ENCODE measurements at places on chromosomes 3 and 15.

DNA sequence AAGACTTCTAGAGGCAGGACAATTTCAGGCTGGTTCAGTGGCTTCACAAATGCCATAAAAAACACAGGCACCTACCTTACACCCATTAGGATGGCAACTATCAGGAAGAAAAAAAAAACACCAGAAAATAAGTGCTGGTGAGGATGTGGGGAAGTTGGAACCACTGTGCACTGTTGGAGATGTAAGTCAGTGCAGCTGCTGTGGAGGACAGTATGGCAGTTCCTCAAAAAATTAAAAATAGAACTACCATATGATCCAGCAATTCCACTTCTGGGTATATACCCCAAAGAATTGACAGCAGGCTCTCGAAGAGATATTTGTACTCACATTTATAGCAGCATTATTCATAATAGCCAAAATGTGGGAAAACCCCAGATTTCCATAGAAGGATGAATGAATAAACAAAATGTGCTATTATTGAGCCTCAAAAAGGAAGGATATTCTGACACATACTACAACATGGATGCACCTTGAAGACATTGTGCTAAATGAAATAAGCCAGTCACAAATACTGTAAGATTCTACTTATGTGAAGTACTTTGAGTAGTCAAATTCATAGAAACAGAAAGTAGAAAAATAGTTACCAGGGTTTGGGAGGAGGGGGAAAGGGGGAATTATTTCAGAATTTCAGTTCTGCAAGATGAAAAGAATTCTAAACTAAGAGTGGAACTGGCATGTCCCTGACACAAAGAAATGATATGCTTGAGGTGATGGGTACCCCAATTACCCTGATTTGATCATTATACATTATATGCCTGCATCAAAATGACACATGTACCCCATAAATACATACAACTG, 40.9 kb downstream of the NR1D2 start:
- DNase-seq, result no peak

GRCh38 chr15:41970456-41970855, 1.9 kb downstream of the EHD4 start:
- no peak for DNase-seq

DNA sequence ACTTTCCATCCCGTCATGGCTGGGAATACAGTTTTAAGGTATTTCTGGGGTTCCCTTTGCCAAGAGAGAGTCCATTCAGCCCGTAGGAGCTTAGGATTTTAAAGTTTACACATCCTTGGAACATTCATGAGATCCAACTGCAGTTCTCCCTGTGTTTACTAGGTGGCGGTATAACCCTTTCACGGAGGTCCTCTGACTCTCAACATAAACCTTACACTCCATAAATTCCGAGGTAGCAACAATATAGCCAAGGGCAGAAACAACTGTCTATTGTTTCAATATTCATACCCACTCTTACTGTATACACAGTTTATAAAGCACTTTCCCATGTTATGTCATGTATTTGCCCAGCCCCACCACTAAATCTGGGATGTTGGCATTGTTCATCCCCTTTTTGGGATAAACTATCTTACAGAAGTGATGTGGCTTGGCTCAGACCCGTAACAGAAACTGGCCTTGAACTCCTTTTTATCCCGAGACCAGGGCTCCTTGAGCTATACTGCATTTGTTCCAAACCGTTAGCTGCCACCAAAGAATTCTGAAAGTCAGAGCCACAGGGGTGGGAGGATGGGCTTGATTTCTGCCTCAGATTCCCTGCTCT, 69.2 kb upstream of the COL6A5 start:
- DNase-seq, result peak; percentile 61

DNA sequence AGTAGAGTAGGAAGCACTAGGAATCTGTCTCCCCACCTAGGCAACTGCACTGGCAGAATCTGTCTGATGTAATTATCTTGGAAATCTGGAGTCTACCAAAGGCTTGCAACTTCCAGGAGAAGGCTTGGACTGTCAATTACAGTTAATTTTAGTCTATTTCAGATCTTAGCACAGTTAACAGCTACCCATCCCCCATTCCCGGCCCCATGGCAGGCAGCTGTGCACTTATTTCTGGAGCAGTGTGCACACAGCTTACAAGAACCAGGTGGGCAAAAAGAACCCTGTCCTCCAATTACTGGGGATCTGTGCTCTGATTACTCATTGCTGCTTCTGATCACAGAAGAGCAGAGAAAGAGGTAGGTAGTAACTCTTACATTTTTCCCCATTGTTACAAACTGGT, 12.3 kb upstream of the CDAN1 start:
- DNase-seq, result no peak

DNA sequence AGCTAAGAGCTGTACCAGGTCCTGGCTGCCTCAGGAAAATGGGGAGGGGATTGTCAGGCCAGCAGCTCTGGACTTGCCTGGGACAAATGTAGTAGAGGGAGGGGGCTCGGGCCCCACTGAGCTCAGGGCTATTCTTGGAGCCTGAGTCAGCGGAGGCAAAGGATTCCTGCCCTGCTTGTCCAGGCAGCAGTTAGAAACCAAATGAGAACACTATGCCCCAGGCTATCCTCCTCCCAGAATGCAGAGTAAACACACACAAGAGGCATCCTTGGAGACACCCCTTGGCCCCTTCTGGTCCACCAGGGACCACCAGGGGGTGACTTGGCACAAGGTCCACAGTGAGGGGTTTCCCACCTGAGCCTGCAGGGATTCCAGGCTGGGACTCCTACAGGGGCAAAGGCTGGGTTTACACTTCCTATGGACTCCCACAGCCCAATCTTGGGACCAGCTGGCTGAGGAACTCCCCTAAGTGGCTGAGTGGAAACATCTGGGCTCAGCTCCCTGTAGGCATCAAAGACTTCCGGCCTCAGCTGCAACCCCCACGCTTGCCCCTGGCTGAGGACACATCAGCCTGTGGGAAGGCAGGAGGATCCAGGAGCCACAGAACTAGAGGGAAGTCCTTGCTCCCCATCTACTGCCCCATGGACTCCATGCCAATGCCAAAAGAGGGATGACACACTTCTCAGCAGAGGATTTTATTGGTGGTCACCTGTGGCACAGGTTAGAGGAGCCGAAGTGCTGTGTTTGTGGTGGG, 3.4 kb upstream of the COL7A1 start:
- DNase-seq, result peak; percentile 94

DNA sequence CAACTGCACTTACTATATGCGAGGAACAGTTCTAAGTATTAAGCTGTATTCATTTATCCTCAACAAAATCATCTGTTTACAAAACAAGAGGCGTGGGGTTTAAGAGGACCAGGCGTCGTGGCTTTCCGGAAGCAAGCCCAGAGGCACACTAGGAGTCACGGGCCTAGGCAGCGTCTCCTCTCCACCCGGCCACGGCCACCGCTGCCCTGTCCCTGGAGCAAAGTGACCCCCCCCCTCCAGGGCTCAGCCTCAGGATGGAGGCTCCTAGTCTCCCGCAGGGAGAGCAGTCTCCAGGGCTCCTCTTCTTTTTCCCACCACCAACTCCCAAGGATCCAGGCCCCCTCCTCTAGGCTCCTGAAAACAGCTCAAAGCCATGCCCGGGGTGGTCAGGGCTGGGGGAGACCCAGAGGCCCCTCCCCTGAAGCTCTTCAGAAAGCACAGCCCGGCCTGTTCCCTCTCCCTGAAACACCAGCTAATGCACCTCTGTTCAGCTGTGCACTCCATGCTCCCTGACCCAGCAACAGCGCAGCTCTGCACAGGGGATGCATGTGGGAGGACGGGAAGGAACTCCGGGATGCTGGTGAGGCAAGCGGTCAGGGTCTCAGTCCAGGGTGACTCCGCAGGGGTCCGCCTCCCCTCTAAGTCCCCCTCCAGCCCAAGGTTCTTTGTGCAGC, 16.8 kb downstream of the TNK2 start:
- DNase-seq, result no peak

All from IMR-90 (cell line).